Stimulated activated CD8-positive, alpha-beta memory T cell treated with anti-CD3 and anti-CD28 coated beads, Interleukin-2, amount 100 ng/mL, for 1 hour (primary cell): ENCODE measurements at places on chromosomes 16 and 17.

DNA sequence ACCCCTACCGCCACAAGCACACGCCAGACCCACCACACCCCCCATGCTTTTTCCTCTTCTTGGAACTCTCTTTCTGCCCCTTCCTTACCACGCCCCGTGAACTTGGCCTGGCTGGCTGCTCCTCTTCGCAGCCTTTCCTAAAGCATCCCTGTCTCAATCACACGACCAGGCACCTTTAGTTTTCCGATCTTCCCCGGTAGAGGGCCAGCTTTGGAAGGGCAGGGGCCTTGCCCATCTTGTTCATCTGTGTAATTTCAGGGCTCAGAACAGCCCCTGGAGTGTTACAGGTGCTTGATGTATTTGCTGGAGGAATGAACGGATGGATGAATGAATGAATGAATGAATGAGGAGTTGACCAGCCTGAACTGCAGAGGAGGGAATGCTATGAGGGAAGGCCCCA, 3.7 kb downstream of the SPPL2C start:
- no peak for DNase-seq

- no peak for DNase-seq
Measured at GRCh38 chr17:33115366-33115765, 123.7 kb downstream of the SPACA3 start.

DNA sequence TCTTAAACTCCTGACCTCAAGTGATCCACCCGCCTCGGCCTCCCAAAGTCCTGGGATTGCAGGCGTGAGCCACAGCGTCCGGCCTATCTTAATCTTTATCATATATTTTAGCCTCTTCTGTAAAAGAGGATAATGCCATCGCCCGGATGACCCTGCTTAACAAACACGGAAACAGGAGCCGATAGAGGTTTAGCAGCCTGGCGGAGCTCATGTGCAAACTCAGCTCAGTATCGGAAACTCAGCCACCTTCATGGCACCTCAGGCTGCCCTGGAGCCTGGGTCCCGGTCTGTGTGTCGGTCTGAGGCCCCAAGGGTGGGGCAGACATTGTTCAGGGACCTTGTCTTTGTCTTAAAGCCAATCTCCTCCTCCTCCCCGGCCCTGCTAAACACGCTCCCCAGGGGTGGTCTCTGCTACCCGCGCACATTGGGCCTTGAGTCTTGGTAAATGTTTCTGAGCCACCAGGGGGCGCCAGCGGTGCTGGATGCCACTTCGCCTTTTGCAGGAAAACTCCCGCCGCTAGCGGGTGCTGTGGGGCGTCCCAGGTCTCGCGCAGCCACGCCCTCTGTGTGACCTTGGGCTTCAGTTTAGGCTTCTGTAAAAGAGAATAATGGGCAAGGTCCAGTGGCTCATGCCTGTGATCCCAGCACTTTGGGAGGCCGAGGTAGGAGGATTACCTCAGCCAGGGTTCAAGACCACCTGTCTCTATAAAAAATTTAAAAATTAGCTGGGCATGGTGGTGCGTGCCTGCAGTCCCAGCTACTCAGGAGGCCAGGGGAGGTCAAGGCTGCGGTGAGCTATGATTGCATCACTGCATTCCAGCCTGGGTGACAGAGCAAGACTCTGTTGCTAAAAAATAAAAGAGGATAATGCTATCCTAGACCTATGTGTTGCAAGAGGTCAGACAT, 2.7 kb downstream of the CETP start:
- peak; percentile 89 for DNase-seq

GRCh38 chr17:76784926-76785325, 47.0 kb downstream of the MFSD11 start:
- no peak for DNase-seq

DNA sequence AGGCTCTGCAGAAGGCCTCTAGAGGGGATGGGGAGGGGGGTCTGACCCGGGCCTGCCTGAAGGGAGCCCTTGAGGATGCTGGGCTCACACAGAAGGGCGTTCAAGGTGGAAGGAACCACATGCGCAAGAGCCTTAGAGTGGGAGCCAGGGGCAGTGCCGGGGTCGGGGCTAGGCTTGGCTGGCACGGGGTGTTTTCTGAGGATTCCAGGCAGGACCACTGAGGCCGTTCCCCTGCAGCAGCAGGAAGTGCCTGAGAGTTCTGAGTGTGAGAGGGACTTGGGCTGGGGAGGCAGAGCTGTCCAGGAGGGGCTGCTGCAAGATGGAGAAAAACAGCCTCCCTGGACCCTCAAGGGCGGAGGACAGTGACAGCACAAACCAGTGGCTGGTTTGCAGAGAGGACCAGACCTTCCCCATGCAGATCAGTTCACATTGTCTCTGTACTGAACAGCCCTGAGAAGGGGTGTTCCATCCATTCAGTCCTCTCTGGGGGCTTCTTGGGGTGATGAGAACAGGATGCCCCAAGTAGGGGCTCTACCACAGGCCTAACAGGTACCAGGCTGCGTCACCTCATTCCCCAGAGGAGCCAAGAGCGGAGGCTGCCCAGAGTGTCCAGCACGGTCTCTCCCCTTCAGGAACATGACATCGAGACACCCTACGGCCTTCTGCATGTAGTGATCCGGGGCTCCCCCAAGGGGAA, 3.4 kb downstream of the NDRG4 start:
- DNase-seq: no peak

DNA sequence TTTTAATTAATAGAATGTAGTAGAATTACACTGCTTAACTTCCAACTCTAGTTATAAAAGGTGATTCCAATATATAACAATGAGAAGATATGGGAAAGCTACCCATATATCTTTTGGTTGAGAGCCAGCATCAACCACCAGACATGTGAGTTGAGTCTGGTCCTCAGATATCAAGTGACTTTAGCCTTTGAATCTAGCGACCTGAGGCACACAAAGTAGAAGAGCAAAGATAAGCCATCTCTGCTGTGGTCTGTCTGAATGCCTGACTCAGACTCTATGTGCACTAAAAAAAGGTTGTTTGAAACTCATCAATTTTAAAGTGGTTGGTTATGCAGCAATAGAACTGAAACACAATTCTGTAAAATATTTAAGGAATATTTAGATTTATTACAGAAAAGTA, 492.5 kb upstream of the SOX9 start:
- DNase-seq: no peak

DNA sequence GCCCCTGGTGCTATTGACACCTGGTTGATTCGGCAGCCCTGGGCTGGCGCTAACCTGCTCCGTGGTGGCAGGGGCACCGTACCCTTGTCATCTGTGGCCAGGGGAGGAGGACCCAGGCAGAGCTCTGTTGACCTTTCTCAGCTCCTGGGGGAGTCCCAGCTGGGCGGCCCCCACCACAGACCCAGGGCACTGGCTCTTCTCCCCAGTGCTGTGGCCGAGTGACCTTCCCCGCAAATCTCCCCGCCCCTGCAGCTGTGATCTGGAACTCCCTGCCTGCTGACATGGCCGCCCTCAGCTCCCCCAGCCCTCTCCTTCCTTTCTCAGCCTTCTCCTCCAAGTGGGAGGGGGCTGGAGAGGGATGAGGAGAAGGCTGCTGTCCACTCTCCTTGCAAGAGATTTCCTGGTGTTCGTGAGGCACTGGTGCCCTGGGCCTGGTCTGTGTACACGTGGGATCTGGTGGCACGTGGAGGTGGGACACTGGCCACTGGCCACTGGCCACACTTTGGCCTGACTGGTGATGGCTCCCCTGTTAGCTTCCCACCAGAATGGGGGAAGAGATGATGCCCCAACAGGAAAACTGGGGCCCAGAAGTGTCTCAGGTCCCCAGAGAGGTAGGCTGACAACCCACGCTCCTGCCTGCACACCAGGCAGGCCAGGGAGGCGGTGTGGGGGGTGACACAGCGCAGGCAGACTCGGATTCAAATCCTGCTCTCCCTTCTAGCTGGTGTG, 8.2 kb downstream of the FMNL1 start:
- DNase-seq: no peak

DNA sequence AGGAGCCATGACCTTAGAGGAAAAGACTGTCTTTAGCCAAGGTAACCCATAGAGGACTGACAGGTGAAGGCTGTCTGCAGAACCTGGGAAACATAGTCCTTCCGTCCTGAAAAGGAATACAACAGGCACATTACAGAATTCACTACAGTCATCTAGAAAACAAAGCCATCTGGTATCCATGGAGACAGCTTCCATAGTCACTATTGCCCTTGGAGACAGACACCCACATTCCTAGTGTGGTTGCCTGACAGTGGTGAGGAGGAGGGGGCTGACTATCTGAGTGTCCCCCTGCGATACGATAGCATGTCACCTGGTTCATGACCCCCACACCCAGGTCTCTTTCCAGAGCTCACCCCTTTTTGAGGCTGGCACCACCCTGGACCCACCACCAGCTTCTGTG, 254.7 kb downstream of the CDH13 start:
- DNase-seq: no peak

- no peak for DNase-seq
Measured at GRCh38 chr16:57955572-57956188, 15.2 kb downstream of the CNGB1 start.

DNA sequence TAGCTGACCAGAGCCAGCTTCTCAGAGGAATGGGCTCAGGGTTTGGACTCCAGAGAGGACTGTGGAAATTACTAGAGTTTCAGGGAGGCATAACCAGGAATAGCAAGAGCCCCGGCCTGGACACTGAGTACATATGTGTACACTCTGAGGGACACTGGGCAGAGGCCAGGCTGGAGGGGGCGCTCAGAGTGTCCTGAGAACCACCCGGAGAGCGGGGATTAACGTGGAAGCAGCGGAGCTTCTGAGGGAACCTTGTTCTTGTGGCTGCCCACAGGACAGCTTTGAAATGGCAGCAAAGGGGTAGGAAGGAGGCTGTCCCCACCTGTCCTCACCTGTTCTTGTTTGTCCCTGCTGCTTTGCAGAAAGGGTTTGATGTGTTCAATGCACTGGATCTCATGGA, 27.8 kb downstream of the PLCD3 start:
- no peak for DNase-seq
